Activated T-cell treated with anti-CD3 and anti-CD28 coated beads, Interleukin-2, amount 50 U/mL, for 72 hours (primary cell): ENCODE measurements at places on chromosomes 13 and 19. TPM values are rescaled to one million over a fixed set of nuclear protein-coding genes. Genes with fewer than 3 reads are reported as not detected.

GRCh38 chr19:4067396-4068046 lies 822 bp upstream of the ZBTB7A start:
- no peak for DNase-seq

The CYP4F2 gene
- total RNA-seq, result not detected

GRCh38 chr13:94994506-94994905 lies 282.2 kb upstream of the SOX21 start:
- no peak for DNase-seq

The TEX101 gene
- total RNA-seq, result not detected

The ACP7 gene
- total RNA-seq, result not detected

The OR7C1 gene
- not detected for total RNA-seq
